ENCODE measurements at places on chromosomes 3 and 15.

GRCh38 chr15:47587940-47588802, 129.1 kb upstream of the SEMA6D start:
- DNase-seq: no peak

- DNase-seq: no peak
Observed at GRCh38 chr3:145798696-145799537, 362.1 kb downstream of the PLOD2 start.

- peak; percentile 1 for DNase-seq
Observed at GRCh38 chr3:59386165-59386564, 336.3 kb upstream of the CFAP20DC start.

GRCh38 chr3:175163686-175164085, 304.6 kb downstream of the NAALADL2 start:
- DNase-seq: no peak

All from NAMALWA (cell line).